ENCODE measurements at places on chromosomes 16 and 17.

DNA sequence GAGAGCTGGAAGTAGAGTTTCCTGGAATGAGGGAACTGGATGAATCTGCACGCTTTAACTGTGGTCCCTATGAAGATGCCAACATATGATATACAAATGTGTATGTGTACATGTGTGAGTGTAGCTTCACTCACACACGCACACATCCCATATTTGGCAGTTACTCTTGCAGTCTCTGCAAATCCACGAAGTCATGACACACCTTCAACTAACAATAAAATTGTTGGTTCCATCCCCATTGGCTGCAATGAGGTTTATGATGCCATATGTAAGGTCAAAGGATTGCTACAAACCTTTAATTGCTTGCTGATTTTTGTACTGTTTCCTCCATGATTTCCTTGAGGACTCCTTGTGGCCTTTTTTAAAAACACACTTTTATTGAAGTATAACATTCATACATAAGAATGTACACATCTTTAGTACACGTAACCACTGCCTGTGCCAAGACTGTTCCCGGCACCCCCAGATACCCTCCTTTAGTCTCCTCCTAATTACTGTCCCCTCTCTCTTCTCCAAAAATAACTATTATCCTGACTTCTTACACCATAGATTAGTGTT, 22.0 kb downstream of the MYO1D start:
- no peak for DNase-seq

DNA sequence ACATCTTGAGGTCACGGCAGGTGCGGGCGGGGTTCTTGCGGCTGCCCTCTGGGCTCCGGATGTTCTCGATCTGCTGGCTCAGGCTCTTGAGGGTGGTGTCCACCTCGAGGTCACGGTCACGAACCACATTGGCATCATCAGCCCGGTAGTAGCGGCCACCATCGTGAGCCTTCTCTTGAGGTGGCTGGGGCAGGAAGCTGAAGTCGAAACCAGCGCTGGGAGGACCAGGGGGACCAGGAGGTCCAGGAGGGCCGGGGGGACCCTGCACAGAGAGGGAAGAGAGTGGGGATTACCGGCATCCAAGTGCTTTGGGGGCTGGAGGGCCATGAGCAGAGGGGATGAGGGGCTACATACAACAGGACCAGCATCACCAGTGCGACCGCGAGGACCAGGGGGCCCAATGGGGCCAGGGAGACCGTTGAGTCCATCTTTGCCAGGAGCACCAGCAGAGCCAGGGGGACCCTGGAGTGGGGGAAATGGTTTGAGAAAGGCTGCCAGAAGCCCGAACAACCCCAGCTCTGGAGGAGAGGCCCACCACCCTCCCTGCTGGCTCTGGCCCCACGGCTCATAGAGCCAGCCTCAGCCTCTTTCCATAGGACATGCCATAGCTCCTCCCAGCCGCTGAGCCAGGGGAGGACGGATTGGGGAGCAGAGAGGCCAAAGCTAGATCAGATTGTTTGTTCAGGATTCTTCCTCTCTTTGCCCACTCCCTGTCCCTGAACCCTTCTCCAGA, 14.6 kb downstream of the COL1A1 start:
- no peak for DNase-seq

GRCh38 chr17:49214676-49215360, 4.3 kb downstream of the ABI3 start:
- no peak for DNase-seq

DNA sequence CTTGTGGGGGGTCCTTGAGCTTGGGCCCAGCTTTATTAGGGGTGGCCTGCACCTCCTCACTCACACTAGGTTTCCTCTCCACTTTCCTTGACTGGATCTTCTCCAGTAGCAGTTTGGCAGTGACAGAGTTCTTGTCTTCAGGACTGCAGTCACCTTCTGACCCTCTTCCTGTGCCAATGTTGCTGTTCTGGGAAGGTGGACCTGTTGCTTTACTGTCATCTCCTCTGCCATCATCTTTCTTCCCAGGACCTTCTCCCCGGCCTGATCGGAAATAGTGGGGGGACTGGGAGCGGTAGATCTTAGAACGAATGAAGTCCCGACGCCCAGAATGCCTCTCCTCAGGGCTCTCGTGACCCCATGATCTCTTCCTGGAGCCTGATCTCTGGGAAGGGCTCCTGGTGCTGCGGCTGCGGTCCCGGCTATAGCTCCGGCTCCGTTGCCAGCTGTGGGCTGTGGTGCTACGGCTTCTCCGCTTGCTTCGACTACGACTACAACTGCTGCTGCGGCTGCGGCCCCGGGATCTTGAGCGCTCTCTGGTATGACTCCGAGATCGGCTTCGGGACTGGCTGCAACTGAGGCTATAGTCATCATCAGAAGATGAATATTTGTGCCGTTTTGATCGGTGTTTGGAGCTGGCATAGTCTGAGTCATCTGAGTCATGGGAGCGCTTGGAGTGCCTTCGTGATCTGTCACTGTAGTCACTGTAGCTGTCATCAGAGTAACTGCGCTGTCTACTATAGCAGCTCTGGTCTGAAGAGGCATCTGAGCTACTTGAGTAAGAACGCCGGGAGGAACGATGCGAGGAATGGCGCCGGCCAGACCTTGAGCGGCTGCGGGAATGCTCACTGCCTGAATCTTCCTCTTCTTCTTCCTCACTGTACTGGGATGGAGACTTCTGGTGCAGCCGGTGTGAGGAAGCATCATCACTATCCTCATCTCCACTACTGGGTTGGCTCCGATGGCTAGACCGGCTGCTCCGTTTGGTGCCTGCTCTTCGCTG, 9.5 kb upstream of the ITGA2B start:
- DNase-seq = no peak

GRCh38 chr16:76164970-76165558, 112.1 kb upstream of the CNTNAP4 start:
- DNase-seq = no peak

GRCh38 chr17:77962348-77962747, 3.8 kb downstream of the TNRC6C start:
- no peak for DNase-seq

GRCh38 chr17:43631429-43631828, 30.3 kb downstream of the MEOX1 start:
- DNase-seq = no peak
